NCI-H1048 (cell line): ENCODE measurements at places on chromosomes 12 and 14.

- no peak for DNase-seq
Observed at GRCh38 chr14:45492876-45493275, 239.9 kb upstream of the MIS18BP1 start.

DNA sequence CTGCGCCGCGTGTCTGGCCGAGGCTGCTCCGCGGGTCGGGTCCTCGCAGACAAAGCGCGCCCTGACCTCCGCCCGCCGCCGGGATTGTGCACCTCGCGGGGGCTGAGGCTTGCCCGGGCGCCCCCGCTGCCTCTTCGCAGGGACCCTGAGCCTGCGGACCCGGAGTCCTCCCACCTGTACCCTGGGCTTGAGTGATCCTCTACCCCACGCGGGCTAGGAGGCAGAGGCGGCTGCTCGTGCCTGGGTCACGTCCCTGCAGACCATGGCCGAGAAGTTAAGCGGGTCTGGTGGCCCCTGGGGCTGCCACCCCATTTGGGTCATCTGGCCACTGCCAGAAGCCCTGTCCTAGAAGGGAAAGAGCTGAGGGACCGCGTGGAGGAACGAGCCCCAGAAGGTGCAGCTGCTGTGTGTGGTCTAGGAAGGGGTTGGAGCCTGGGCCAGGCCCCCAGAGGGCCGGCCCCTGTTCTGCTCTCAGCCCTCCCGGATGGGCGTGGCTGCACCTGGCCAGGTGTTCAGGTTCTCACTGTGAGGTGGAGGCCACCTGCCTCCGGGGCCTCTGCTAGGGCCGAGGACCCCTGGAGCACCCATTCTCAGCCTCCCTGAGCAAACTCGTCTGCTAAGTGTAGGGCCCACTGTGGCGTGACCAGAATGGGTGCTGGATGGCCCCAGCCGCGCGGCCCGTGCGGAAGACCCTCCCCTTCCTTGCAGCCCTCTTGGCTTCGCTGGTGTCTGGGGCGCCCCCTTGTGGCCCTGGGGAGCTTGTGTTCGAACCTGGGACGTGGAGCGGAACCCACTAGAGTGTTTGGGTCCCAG is 49.6 kb downstream of the LRCOL1 start:
- DNase-seq: peak; percentile 40

DNA sequence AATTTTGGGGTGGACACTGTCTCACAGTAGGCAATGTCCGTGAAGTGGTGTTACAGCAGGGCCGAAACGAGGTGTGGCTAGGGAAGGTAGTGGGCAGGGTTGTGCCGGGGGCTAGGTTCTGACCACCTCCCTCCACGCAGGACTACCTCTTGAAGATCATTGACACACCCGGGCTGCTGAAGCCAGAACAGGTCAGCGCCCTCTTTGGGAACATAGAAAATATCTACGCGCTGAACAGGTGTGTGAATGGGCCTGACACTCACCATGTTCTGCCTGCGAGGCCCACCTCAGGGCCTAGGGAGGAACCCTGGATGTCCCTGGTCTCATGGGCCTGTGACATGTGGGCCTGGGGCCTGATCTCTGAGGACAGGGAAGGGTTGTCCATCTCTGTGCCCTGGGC is 24.6 kb downstream of the PLEKHG3 start:
- no peak for DNase-seq

- DNase-seq: no peak
Observed at GRCh38 chr12:109531411-109531810, 41.9 kb downstream of the MMAB start.

- DNase-seq: no peak
Observed at GRCh38 chr12:104720339-104721038, 237.6 kb downstream of the SLC41A2 start.

- DNase-seq: no peak
Observed at GRCh38 chr12:57693317-57693658, 644 bp upstream of the OS9 start.

DNA sequence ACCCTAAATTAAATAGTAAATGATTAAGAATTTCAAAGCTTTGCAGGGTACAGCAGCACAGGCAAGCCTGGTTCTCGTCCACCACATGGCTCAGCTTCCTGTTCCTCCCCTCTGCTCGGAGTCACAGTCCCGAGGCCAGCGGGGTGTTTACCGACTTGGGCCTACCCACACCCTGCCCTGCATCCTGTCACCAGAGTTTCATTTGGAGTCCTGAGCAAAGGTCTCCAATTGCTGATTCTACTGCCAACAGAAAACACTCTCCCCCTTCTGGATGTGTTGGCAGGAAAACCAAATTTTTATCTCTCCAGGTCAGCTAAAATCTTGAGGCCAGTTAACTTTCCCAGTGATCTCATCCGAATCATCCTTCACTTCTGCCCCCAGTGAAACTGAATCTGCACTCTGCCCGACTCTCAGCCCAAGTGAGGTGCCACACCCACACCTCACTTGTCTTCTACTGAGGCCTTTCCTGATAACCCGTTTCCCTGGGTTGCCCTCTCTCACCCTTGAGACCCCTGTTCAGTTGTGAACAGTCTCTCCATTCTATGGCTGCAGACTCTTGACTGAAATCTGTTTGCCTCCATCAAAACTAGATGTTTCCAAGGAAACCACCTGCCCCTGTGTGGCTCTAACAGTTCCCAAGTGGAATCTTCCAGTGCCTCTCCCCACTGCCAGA is 71.2 kb downstream of the VCPKMT start:
- DNase-seq: no peak
